Testis (tissue), 5 donors: ENCODE measurements at places on chromosomes 11 and 22. TPM values are rescaled to one million over a fixed set of nuclear protein-coding genes. Genes with fewer than 3 reads are reported as not detected.

NPAS4 gene
- total RNA-seq = 1.4 TPM

USP35 gene
- total RNA-seq = 25.8 TPM

MS4A10 gene
- total RNA-seq = not detected

DNAJB7 gene
- 9.5 TPM for total RNA-seq

SCGB1D2 gene
- total RNA-seq = not detected

- no peak for DNase-seq
Measured at GRCh38 chr11:56948991-56949515, 39.7 kb upstream of the OR5AK2 start.

DNA sequence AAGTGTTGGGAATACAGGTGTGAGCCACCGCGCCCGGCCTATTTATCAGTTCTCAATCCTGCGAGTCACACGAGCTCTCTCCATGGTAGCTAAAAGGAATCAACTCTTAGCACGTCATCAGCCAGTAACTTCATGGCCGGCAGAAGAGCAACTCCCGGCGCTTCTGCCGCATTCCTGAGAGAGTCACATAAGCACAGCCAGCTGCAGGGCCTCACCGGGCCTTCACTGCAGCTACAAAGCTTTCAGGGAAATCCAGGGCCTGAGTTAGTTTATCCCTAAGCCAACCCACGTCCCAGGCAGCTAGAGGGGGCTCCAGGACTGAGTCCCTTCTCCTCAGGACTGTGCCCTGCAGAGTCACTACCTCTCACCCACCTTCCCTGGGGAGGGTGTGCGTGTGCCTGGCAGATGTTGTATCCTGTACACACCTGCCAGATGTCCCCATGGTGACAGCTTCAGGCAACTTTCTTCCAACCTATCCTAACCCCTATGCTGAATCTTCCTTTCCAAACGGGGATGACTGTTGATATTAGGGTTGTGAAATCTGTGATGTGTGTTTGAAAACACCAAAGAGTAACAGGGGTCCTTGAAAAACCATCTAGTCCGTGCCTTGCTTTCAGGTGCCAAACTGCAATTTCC is 45.9 kb upstream of the ARFGAP3 start:
- DNase-seq = no peak

TESMIN gene
- total RNA-seq = 72.2 TPM

AMPD3 gene
- total RNA-seq = 10.9 TPM

LARGE2 gene
- total RNA-seq = 2.1 TPM

MRGPRX3 gene
- not detected for total RNA-seq

DEPDC7 gene
- total RNA-seq = 23.2 TPM

BACE1 gene
- total RNA-seq = 24.7 TPM

DNA sequence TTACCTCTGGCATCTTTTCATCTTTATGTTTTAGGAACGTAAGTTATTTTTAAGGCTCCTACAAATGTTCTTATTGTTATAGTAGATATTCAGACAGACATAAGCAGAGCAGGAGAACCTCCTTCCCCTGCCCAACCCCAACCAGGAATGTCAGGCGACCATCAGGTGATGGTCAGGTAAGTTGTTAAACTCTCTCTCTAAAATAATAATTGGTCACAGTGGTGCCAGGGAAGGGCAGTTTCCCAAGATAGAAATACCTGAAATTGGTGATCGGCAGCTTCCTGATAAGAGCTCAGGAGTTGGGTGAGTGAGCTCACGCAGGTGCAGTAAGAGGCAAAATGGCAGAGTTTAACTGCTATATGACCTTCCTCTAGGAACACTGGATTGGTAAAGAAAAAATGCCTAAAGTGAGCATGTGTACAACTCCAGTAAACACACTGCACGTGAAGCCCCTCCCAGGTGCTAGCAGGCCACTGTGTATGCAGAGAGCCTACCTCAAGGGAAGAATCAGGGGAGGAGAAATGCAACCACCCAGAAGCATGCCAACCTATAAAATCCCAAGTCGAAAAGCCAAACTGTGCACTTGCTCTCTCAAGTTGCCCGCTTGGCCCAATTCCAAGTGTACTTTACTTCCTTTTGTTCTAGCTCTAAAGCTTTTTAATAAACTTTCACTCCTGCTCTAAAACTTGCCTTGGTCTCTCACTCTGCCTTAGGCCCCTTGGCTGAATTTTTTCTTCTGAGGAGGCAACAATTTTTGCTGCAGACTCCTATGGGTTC is 273.9 kb downstream of the SBF2 start:
- DNase-seq = peak; percentile 21
